ENCODE measurements at places on chromosomes 5 and 9.

DNA sequence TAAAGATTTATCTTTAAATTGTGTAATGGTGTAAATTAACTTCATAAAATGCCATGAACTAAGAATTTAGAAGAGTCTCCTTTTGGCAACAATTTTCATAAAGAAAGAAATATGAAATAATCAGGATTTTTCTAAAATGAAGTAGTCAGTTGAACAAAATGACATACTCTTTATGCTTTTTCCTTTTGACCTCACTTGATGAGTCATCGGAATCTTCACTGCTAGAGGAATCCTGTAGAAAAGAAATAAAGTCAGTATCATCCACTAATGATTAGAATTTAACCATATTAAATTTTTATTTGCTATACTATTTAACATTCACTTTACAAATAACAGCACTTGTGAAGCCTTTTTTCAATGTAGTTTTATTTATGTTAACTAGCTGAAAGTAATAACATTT lies 26.1 kb downstream of the CHD1 start:
- no peak for DNase-seq

DNA sequence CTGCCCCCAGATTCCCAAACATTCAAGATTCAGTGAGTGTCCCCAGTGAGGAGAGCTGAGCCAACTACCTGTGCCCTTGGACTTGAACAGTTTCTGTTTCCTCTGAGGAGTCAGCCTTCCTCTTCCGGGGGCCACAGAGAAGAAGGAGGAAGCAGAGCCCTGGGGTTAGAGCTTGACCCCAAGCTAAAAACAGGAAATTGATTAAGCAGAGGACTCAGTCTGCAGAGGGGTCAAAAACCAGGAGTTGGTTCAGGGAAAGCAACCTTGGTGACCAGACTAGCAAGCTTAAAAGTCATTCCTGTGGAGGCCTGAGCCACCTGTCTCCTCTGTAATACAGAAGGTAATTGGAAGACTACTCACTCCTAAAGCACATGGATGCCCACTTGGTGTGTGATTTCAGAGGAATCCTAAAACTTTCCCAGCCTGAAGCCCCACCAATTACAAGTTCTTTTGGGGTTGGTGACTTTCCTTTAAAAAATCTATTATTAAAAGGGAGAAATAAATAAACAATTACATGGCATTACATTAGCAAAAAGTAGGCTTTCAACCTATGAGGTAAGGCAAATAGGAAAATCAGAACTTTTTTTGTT lies 64.2 kb upstream of the SELENOP start:
- DNase-seq: no peak

DNA sequence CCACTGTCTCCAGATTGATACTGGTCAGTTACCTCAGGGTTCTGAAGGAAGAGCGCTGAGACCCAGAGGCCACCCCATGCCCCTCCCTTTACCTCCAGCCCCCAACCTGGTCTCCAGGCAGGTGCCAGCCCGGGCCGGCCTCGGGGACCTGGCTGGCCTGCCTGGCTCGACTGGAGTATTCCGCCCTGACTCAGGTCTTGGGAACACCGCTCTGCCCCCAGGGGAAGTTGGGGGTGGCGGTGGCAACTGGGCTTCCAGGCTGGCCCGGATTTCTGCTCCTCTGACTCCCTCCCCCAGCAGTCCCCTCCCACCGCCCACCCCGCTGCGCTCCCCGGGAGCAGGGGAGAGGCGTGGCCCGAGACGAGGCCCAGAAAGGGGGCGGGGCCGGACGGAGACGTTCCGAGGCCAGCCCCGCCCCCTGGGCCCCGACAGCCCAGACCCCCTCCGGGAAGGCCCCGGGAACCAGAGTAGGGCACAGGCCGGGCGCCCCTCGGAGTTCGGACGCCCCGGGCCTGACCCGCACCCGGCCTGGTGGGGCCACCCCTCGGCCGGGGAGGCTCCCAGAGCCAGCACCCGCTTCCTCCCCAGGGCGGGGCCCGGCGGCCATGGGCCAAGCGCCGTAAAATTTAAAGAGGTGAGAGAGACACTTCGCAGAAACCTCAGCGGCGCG lies 82.5 kb upstream of the ZBTB43 start:
- peak; percentile 70 for DNase-seq

DNA sequence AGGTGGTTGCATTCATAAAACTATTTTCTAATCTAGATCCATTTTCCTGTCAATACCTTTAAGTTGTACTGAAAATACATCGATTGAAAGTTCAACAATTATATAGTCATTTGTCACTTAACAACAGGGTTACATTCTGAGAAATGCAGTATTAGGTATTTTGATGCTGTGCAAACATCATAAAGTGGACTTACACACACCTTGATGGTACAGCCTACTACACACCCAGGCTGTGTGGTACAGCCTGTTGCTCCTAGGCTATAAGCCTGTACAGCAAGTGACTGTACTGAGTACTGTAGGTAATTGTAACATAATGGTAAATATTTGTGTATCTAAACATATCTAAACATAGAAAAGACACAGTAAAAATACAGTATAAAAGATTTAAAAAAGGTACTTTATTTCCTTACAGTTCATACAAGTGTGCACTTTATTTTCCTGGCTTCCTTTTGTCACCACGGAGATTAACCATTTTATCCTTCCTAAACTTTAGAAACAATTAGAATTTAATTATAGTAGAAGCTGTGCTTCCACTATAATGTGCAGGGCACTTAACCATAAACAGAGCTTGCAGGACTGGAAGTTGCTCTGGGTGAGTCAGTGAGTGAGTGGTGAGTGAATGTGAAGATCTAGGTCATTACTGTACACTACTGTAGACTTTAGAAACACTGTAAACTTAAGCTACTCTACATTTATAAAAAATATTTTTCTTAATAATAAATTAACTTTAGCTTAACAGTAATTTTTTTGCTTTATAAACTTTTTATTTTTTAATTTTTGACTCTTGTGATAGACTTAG lies 42.9 kb upstream of the MEF2C start:
- no peak for DNase-seq

GRCh38 chr9:8686516-8686915 lies 886.9 kb upstream of the DMAC1 start:
- no peak for DNase-seq

DNA sequence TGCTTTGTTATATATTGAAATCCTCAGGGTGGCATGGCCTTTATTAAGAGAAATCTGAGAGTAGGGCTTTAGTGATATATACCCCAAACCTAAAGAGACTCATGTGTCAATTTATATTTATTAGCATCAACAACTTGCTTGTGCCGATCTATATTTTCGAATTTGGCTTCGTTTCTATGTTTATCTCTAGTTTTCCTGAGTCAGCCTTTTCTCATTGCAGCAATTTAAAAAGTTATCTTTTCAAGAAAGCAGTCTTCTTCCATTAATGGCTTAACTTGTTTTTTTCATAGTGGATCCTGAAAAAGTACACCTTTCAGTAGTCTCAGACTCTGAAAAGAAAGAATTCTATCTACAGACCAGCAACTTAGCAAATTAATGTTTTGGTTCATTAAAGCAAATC lies 99.9 kb upstream of the KCNN2 start:
- DNase-seq: no peak

DNA sequence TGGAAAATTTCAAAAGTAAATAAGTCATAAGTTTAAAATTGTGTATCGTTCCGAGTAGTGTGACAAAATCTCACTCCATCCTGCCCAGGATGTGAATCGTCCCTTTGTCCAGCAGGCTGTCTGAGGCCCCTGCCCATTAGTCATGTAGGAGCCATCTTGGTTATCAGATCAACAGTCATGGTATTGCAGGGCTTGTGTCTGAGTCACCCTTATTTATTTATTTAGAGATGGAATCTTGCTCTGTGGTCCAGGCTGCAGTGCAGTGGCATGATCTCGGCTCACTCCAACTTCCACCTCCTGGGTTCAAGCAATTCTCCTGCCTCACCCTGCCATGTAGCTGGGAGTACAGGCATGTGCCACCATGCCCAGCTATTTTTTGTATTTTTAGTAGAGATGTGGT lies 30.2 kb downstream of the ITGA2 start:
- no peak for DNase-seq

GRCh38 chr5:51806677-51807076 lies 423.4 kb downstream of the ISL1 start:
- DNase-seq: no peak

GRCh38 chr5:76397200-76397599 lies 5.9 kb upstream of the IQGAP2 start:
- DNase-seq: no peak

DNA sequence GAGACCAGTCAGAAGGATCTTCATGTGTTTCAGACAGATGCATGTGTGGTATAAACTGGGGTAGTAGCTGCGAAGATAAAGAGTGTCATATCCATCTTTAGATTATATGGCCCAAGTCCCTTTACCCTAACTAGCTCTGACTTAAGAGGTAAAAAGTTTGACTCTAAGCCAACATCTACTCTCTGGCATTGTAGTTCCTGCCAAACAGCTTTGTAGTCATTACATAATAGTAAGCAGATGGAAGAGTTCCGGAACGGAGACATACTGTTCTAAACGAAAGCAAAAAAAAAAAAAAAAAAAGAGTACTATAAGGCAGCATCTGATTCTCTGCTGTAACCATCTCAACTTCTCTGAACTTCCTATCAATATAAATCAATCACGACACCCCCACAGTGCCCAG lies 48.8 kb downstream of the CEMIP2 start:
- no peak for DNase-seq

DNA sequence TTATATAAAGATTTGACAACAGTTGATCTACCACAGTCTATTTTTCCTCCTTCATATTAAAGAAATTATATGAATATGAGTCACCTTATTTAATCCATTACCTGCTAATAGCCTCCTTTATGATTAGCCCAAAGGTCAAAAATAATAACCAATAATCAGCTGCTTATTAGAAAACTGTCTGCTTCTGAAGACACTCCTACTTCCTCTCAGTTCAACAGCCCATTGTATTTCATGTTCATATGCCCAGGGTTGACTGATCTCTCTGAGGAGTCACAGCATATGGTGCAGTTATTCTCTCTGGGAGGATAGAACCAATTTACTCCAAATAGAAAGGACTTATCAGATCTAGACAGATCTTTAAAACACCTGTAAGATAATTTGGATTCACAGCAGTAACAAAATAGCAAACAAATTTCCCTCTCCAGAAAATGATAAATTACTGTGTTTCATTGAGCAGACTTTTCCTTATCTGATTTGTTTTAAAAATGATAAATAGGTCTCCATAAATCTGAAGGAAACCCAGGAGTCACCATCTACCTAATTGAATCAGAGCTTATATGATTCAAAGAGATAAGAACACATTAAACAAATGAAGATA lies 180.4 kb upstream of the ITGA1 start:
- no peak for DNase-seq

- DNase-seq: no peak
These were observed 167.1 kb upstream of the ADRA1B start for GRCh38 chr5:159749146-159749545.

DNA sequence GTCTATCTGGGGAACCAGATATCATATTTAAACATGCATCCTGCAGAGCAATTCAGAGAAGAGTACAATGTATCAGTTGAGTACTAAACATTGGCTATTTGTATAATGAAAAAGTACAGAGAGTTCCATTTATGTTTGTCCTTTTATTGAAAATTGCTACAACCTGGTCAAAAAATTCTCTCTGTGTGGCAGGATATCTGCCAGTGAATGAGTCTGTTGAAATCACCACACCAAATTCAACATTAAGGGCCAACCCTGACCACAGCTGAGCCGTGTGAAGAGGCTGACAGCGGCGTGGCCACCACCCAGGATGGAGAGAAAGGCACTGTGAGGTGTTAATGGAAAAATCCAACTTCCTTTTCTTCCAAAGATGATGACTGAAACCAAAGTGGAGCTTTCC lies 422.7 kb upstream of the PIK3R1 start:
- DNase-seq: no peak

DNA sequence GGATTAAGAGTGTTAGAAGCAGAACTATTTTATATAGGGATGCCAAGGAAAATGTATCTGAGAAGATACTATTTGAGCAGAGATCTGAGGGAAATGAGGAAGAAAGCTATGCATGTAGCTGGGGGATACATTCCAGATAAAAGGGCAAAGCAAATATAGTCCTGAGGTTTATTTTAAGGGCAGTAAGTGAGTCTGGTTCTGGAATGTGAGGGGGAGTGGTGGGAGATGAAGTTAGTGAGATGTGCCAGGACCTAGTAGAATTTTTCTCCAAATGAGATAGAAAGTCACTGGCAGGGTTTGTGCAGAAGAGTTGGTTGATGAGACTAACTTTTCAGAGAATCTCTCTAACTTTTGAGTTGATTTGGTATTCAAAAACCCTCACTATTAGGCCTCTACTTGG lies 374.7 kb downstream of the ADGRV1 start:
- no peak for DNase-seq

- no peak for DNase-seq
These were observed 76.0 kb downstream of the ATPSCKMT start for GRCh38 chr5:10173716-10174115.

- DNase-seq: no peak
These were observed 20.4 kb downstream of the AUH start for GRCh38 chr9:91341258-91341746.

DNA sequence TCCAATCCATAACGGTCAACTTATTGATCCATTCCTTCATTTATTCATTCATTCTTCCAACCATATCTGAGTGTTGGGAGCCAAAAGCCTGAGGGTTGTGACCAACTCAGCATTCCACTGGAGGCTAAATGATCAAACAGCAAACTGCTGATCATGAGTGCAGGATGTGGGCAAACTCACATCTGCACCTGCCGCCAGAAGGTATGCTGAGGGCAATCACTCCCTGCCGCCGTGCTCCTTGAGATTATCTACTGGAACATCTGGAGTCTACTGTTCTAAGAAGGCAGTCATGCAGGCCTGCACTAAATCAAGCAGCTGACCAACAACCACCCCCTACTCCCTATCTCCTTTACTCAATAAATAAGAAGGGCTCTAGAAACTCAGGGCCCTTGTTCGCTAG lies 184.0 kb downstream of the TTLL11 start:
- DNase-seq: no peak

DNA sequence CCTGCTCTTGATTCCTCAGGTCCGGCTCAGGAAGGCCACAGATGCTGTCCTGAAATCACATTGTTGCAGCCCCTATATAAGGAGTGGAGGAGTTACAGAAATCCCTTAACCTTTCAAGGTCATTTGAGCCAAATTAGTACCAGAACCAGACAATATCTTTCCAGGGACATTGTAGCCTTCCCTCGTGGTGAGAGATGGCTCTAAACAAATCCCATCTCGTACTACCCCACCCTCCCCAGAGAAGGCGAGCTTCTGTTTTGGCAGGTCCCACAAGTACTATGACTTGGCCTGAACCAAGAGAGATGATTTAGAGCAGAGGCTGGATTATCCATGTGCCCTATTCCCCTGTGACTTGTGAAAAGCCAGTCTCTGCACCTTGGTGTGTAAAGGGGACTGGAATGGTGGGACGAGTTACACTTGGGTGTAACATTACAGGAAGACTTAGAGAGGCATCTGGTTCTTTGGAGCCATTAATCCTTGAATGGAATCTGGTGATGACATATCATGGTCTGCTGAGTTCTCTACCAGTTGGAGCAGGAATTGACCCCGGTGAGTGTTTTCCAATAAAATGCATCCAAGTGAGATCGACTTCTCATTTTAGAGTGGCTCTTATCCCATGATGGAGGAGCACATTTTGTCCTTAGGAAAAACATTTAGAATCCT lies at the start of gene FAM240B:
TSS of gene FAM240B (minus strand) at position 51 of the 663 bp plus-strand sequence. CDS start 16,134 bp downstream, outside the sequence.
- no peak for DNase-seq
